ENCODE measurements at places on chromosomes 13 and 19.

DNA sequence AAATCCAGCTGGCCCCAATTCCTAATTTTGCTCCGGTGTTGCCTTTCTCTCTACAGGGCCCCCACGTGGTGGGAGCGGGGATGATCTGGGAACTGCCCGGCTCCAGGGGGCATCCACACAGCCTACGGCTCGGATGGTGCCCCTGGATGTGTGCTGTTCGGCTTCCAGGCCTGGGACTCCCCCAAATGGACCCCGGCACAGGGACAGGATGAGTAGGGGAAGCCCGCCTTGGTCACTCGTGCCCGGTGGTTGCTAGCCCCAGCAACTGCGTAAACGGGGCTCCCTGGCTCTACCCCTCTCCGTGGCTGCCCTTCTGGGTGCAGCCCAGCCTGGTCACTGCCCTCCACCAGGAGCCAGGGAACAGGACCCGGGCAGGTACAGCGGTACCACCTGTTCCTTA lies 111.5 kb downstream of the TEX26 start:
- no peak for DNase-seq

GRCh38 chr13:98848746-98849145 lies 96.3 kb upstream of the SLC15A1 start:
- no peak for DNase-seq

DNA sequence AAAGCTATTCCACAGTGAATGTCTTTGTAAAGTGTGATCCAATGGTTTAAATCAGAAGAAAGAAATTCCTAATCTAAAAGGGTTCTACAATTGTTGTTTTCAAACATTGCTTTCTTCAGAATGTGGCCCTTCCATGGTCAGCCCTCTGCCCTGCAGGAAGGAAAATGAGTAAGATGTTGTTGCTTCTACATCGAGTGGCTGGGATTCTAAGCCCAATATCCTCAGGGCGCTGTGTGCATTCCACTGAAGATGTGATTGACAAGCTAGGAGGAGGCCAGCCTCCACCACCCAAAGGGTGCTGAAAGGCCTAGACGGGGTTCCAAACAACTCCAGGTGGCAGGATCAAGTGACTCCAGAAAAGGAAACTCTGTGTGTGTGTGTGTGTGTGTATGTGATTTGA lies 316.9 kb upstream of the TSHZ3 start:
- no peak for DNase-seq

DNA sequence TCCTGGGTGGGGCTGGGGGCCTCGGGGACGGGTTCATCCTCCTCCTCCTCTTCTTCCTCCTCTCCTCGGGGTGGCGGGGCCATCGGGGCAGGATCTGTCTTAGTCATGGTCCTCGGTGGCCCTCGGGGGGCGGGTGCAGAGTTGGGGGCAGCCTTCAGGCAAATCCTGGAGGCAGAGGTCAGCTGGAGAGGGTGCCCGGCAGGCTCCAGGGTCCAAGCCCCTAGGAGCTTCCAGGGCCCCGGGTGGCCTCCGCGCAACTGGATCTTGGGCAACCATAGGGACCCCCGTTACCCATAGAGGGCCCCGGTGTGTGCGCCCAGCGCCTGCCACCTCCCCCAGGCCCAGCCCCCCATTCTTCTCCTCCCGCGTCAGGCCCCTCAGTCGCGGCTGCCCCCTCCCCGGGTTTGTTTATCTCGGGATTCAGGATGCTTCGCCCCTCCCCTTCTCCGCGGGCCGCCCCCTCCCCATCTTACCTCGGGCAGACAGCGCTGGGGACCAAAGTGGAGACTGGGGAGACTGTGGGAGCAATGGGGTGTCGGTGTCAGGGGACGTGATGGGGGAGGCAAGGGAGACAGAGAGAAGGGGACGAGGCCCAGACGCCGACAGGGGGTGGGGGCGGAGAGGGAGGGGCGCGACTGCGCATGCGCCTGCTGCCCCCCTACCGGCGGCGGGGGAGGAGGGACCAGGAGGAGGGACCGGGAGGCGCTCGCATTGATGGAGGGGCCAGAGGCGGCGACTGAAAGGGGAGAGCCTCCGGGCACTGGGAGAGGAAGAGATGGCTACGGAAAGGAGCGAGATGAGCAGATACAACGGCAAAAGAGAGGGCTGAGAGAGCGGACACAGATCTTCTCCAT lies at the start of gene CLIP3:
CLIP3 (minus strand) TSS at position 623 of the 854 bp plus-strand sequence; CDS start at position 107, 516 bp downstream.
- DNase-seq = no peak

GRCh38 chr19:45999653-46000121 lies 4.4 kb downstream of the CCDC61 start:
- DNase-seq = no peak

GRCh38 chr13:29936051-29936813 lies 85.8 kb upstream of the UBL3 start:
- peak; percentile 4 for DNase-seq

DNA sequence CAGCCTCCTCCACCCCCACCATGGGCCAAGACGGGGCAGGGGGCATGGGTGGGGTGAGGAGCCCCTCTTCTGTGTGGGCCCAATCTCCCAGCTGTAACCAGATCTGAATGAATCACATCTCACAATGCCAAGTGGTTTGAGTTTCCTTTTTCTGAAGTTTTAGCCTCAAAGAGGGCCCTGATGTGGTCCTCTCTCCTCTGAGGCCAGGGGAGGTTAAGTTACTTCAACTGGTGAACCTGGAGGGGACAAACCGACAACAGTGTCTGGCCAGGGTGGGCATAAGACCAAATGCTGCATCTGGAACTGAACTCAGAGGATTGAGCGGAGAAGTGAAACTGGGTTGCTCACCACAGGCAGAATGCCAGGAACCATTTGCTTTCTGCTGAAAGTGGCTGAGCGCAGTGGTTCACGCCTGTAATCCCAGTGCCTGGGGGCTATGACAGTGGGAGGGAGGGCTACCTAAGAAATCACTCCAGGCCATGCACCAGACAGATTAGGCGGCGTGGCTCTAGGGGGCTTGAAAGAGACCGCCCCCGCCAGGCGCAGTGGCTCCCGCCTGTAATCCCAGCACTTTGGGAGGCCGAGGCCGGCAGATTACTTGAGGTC lies 15.4 kb upstream of the IRGC start:
- peak; percentile 93 for DNase-seq

DNA sequence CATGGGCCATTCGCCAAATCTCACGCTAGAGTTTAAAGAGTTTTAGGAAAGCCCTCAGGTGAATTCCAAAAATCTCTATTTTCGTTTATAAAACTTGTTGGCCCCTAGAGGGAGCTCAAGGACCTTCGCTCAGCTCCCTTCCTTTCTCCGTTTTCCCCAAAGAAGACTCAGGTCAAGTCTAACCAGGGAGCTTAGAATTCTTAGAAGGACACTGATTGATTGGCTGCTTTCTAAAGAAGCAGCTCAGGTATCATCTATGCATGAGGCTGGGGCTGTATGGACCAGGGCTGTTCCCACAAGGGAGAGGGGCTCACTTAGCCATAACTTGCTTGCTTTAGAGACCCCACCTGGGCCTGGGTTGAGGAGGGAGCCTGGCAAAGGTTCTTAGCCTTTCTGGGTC lies 20.5 kb downstream of the DZIP1 start:
- DNase-seq = peak; percentile 43

DNA sequence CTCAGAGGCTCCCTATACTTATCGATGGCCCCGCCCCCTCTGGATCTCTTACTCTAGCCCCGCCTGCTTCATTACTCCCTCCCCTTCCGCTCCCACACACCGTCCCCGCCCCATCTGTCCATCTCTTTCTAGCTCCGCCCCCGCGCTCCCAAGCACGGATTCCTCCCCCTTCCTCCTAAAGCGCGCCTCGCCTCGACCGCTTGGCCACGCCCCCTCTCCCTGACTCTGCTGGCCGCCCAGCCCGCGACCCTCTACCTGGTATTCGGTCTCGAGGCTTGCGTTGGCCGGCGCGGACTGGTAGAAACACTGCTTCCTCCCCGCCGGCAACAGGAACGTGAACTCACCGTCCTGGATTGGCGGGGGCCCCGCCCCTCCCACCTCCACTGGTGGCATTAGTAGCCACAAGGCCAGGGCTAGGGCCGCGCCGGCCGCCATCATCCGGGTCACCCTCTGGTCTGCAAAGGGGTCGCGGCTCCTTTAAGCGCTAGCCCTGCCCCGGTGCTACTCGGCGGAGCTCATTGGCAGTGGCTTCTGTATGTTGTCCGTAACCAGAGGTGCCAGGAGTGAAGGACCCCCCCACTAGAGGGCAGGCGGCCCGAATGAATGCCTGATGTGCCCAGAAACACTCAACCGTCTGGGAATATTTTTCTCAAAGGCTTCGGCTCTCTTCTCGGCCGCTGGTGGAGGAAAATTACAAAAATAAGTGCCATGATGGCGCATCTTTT lies at the start of gene TMED1:
TMED1 (minus strand) TSS at position 459 of the 725 bp plus-strand sequence; CDS start at position 438, 21 bp downstream.
- peak; percentile 99 for DNase-seq

DNA sequence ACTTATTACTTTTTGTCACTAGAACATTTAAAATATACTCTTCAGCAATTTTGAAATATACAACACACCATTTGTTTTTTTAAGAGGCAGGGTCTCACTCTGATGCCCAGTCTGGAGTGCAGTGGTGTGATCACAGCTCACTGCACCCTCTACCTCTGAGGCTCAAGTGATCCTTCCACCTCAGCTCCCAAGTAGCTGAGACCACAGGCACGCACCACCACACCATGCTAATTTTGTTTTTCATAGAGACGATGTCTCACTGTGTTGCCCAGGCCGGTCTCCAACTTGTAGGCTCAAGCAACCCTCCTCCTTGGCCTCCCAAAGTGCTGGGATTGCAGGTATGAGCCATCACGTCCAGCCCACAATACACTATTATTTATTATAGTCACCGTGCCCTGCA lies 2.6 kb downstream of the IGFL2 start:
- no peak for DNase-seq

DNA sequence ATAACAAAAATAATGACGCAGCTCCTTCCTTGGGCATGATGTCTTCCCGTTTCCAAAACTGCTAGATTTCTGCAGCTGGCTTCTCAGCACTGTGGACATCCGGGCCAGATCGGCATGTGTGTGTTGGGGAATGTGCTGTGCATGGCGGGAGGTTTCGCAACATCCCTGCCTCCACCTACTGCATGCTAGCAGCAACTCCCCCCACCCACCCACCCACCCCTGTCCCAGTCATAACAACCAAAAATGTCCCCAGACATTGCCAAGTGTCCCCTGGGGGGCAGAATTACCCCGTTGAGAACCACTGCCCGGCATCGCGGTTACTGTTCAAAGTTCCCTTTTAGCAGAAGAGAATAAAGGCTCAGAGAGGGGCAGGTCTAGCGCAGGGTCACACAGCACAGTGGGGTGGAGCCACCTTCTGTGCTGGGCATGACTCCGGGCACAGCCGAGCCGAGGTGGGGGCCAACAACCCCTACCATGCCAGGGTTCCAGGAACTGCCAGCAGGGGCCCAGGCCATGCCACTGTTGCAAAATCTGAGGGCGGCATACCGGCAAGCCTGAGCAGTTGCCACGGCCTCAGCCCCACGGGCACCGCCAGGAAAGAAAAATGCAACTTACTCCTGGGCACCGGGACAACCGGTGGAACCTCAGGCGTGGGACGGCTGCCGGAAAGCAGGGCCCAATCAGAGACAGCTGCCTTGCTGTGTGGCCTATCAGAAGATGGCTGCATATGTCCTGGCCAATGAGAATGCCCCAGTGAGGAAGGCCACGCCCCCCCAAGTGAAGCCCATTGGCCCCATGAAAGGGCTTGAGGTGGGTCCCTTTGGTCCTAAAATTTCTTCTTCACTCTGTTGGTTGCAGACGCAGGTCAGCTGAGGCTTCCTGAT lies 22.5 kb upstream of the NFIC start:
- DNase-seq = peak; percentile 65

GRCh38 chr13:100140441-100140840 lies 51.5 kb downstream of the PCCA start:
- no peak for DNase-seq

DNA sequence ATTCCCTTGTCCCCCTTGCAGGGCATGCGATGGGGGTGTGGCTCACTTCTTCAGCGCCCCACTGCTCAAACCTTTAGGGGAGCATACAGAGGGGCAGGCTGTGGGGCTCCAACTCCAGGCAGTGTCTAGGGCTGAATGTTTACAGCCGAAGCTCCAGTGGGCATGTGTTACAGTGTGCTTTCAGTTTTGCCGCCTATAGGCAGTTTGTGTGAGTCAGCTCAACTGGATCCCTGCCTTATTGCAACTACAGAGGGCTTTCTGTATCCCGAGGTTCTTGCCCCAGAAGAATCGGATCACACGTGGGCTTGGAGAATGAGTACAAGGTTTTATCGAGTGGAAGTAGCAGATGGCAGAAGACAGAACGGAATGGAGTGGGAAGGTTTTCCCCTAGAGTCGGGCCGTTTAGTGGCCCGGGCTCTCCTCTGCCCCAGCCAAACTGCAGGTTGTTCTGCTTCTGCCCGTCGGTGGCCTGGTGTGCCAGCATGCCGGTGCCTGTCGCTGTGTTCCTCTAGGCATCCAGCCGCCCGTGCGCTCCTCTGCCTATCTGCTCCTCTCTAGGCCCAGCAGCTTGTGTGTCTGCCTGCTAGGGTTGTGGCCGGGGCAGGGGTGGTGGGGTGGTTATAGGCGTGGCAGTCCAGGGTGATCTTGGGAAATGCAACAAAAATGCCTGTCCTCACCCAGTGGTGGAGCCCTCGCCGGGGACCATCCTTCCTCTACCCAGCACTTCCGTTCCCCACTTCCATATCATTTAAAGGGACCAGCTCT lies 435.9 kb upstream of the SGCG start:
- DNase-seq = peak; percentile 5

DNA sequence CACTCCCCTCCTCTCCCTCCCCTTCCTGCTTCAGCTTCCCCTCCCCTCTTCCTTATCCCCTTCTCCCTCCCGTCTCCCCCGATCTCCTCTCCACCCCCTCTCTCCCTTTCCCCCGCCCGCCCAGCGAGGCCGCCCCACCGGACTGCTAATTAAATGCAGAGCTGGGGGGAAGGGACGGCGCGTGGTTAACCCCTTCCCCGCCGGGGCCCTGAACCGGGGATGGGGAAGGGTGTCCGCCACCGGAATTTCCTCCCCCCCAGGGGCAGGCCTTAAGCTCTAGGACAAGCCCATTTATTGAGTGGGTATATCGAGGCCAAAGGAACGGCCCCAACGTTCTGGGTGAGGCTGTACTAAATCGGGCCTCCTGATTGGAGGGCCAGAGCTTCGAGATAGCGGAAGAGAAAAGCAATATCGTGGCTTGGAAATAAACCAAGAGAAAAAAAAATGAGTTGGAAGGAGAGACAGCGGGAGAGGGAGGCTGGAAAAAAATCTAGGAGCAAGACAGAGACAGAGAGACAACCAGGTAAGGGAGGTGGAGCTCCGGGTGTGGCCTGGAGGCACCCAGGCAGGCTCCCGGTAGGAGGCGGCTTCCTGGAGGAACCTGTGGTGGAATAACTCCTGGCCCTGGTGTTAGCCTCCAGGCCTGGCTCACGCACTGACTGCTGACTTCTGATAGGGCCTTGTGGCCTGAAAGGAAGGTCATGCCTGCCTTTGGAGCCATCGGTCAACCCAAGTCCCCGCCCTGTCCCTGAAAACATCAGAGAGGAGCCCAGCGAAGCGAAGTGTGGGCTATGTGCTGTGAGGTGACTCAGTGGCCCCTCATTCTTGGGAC lies 11.6 kb upstream of the JUND start:
- peak; percentile 46 for DNase-seq

All from RPMI8226 (cell line).